Activated T-cell treated with anti-CD3 and anti-CD28 coated beads, Interleukin-2, amount 50 U/mL, for 1 hour (primary cell): ENCODE measurements at places on chromosomes 1 and 21.

GRCh38 chr1:235427447-235427846, 60.2 kb downstream of the TBCE start:
- no peak for DNase-seq

DNA sequence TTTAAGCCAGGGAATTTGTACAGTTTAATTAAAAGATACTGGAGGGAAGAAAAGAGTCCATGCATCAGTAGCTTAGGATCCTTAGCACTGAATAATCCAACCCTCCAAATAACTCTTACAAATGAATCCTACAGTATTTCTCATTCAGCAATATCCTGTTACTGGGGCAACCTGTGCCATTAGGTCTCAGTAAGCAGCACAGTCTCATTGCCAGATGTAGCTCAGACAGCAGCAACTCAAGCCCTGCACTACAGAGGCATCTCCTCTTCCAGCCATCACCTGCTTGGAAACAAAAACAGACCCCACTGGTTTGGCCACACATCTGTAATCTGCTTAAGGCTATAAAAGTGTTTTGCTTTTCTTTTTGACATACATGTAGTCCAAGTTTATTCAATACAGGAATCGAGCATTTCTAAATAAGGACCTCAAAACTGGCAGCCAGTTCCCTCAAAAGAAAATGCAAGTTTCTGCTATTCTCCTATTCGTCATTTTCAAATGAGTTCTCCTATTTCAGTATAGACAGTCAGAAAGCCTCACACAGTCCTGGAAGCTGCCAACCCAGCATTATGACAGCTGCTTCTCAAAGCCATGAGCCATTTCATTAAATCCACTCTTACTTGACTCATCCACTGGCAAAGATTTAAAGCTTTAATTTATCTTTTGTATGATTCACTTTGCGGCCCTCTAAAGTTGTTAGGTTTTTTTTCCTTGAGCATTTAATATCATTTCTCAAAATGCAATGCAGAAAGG, 129.0 kb downstream of the APP start:
- DNase-seq = no peak

- no peak for DNase-seq
Measured at GRCh38 chr1:236608930-236609726, 4.8 kb upstream of the HEATR1 start.

GRCh38 chr1:35475856-35476674, 81.1 kb downstream of the KIAA0319L start:
- DNase-seq = no peak

GRCh38 chr1:6409053-6409452, 10.7 kb downstream of the HES2 start:
- no peak for DNase-seq

DNA sequence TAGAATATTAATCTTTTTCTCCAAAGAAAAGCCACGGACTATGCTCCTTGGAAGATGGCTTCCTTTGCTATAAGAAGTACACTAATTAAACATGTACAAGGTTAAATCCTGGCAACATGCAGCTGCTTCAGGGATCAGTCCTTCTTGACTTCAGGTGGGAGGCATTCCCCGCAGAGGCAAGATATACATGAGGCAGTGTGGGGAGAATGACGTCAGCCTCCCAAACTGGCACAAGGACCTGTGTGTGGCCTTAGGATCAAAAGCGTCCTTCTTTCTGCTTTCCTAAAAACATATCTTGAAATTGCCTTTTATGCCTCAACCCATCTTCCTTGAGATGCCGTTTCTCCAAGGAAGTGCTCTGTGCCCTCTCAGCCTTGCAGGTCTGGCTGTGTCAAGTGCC, 90.3 kb downstream of the WLS start:
- DNase-seq = no peak
